ENCODE measurements at places on chromosomes 16 and 17.

- DNase-seq, result no peak
Observed at GRCh38 chr16:1820096-1820945, 6.3 kb downstream of the HAGH start.

GRCh38 chr16:49330562-49331201 is 42.9 kb upstream of the C16orf78 start:
- DNase-seq, result no peak

DNA sequence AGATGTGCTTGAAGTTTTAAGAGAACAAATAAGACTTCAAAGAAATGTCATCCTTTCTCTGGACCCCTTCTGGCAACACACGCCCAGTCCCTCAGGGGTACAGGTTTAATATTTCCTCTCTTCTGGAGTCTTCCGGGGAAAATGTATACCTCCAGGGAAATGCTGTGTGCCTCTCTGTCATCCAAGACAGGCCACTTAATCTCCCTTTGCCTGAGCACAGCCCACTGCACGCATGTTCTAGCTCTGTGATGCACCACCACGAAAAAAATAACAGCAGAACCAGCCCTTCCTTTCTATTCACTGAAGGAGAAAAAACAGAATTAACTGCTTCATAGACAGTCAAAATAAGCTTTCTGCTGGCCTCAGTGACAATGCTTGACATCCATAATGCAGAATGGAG is 140.1 kb downstream of the RBFOX3 start:
- DNase-seq, result no peak

- DNase-seq, result no peak
Observed at GRCh38 chr16:4494746-4495490, 18.7 kb downstream of the HMOX2 start.

GRCh38 chr16:25912321-25912720 is 220.6 kb downstream of the HS3ST4 start:
- DNase-seq, result no peak

DNA sequence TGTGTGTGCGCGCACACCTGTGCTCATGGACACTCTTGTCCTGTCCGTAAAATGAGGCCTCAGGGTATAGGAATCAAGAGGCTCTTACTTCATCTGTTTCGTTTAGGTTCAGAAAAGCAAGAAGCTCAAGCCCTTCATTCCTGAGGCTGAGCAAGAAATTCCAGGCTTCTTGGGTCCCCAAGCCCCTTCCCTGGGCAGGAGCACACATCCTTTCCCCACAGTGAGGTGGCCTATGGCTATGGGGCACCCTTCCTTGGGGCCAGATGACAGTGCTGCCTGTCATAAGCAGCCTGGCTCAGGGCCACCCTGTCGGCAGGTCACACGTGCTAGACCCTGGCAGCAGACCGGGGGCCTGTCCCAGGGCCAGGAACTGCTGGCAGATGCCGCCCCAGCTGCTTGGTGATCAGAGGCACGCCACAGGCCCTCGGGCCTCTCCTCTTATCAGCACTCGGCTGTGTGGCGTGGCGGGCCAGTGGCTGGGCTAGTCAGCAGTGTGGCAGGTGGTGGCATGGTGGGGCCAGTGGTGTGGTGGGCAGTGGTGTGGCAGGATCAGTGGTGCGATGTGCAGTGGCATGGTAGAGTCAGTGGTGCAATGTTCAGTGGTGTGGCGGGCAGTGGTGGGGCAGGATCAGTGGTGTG is 50.2 kb downstream of the NKD1 start:
- no peak for DNase-seq

DNA sequence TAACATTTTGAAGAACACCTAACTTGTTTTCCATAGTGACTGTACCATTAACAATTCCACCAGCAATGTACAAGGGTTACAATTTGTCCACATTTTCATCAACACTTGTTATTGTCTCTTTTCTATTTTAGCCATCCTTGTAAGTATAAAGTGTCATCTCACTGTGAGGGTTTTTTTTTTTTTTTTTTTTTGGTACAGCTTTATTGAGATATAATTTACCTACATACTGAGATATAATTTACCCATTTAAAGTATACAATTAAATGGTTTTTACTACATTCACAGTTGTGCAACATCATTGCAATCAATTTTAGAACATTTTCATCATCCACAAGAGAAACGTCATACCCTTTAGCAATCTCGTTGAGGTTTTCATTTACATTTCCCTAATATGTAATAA is 17.9 kb upstream of the TMIGD1 start:
- DNase-seq, result no peak

- DNase-seq, result no peak
Observed at GRCh38 chr17:62671553-62671952, 44.1 kb downstream of the MRC2 start.

DNA sequence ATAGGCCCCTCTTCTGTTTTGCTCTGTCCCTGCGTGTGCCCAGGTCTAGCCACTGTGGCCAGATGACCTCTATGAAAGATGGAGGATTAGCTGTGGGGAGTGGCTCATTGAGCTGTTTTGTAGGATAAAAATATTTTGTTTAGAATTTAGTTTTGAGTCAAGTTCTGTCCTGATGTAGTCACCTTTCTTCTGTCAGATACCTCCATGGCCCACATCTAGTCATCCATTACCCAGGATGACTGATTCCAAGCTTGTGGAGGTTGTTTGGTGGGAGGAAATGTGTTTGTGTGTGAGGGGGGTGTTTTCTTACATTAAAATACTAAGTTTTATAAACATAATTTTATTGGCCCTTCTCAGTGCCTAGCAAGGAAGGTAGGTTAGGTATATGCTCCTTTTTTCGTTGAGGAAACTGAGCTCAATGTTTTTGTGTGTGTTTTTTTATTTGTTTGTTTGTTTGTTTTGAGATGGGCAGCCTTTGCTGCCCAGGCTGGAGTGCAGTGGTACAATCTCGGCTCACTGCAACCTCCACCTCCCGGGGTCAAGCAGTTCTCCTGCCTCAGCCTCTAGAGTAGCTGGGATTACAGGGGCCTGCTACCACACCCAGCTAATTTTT is 16.3 kb downstream of the SNX11 start:
- DNase-seq, result no peak

GRCh38 chr17:49821916-49822315 is 26.0 kb downstream of the TAC4 start:
- no peak for DNase-seq

DNA sequence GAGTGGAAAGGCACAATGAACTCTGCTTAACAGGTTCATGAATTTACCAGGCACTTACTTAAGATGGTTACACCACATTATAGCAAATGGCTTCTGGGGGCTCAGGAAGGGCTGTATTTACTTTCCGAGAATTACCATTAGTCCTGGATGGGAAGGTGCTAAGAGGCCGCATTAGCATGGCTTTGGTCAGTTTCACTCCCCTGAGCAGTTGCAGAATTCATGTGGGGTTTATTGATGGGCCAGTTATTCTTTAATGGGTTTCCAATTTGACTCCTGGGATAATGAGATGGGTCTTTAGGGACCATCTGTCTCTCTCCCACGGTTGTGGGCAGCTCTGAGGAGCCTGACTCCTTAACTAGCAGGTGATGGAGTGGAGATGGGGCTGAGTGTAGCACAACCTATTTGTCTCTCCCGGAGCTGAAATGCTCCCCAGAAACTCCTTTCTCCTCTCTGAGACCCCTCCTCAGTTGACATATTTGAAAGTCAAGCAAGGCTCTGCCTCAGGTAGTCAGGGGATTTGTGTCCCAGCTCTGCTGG is 652.5 kb downstream of the HS3ST4 start:
- DNase-seq, result no peak

DNA sequence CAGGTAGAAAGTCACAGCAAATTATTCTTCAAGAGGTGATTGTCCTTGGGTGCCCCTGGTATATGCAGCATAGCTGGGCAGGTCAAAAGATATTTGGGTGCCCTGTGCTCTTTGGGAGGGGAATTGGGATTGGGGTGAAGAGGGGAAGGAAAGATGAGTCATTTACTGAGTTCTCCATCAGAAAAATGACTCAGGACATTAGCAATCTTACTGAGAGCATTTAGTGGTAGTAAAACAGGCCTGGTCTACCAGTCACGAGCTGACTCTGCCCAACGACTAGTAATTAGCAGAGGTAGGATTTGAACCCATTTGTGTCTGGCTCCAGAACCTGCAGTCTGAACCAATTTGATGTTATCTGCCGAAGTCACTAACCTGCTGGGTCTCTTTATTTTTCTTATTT is 6.0 kb upstream of the GRIN2A start:
- DNase-seq, result no peak

DNA sequence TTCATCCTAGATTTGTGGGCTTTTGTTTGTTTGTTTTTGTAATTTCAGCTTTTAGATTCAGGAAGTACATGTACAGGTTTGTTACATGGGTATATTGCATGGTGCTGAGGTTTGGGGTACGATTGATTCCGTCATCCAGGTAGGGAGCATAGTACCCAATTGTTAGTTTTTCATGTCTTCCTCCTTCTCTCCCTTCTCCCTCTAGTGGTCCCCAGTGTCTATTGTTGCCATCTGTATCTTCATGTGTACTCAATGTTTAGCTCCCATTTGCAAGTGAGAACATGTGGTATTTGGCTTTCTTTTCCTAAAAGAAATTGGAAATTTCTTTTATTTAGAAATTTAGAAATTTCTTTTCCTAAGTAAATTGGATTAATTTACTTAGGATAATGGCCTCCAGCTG is 37.1 kb upstream of the BCAS3 start:
- DNase-seq, result no peak

- DNase-seq, result no peak
Observed at GRCh38 chr16:49578435-49579024, 204.9 kb downstream of the C16orf78 start.

GRCh38 chr16:54063279-54063773 is 223.3 kb downstream of the IRX3 start:
- DNase-seq, result no peak

- no peak for DNase-seq
Observed at GRCh38 chr17:33057564-33057963, 65.9 kb downstream of the SPACA3 start.

DNA sequence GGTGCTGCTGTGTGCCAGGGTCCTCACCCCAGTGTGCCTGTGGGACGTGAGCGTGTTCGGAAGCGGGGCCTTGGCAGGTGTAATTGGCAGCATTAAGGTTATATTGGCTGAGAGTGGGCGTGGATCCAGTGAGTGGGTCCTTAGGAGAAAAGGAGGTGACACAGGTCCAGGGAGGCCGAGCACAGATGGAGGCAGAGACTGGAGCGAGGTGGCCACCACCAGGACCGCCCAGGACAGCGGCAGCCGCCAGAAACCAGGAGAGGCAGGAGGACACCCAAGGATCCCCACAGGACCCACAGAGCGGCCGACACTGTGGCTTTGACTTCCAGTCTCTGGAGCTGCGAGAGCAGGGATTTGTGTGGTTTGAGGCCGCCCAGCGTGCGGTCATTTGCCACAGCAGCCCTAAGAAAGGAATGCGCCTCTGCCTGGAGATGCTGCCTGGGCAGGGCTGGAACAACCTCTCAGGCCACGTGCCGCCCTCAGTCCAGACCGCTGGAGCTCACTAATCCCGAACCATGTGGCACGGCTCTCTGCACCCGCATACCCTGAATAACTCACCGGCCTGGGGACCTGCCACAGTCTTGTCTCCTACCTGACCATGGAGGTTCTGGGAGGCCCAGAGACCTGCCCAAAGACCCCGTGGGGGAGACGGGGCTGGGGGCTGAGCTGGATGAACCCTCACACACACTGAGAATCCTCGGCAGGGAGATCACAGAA is 45.4 kb downstream of the SOX8 start:
- DNase-seq, result no peak

DNA sequence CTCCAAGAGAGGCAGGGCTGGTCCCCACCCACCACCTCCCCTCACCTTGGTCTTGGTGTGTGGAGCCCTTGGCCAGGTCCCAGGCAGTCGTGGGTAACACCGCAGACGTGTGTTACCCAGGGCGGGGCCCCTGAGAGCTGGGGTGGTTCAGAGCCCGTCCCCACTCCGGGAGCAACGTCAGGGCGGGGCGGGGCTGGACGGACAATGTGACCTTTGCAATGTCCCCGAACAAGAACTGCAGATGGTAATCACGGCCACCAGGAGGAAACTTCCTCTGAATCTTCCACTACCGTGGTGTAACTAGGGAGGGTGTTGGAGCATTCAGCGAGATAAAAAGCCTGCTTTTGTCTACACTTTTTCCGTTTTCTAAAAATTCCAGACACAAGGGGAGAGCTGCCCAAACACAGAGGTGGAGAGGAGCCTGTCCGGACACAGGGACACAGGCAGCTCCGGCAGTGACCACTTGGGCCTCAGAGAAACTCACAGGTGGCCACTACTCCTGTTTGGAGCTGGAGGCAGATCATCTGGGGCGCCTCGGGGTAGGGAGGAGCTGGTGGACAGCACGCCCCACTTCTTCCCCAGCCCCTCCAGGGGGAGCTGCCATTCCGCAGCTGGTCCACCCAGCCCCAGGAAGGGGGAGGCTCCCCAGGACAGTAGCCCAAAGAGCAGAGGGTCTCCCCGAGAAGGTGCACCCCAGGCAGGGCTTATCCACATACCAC is 14.2 kb upstream of the SLC38A10 start:
- DNase-seq, result no peak

DNA sequence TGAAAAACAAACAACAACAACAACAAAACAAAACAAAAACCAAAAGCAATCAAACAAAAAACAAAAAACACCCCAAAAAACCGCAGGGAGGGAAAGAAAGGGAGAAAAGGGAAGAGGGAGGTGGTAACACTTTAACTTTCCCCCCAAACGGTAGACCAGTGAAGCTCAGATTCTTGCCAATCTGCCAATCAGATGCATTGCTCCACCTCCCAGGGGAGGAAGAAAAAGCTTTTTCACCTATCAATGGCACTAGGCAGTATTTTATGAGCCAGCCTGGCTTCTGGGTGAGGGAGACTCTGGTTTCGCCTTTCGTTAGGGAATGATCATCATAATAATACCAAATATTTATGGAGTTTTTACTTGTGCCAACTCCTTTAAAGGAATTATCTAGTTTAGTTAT is 94.1 kb downstream of the GPR139 start:
- no peak for DNase-seq

- no peak for DNase-seq
Observed at GRCh38 chr17:33179151-33179550, 113.9 kb downstream of the ASIC2 start.

GRCh38 chr17:59435238-59435637 is 103.8 kb downstream of the YPEL2 start:
- no peak for DNase-seq

- no peak for DNase-seq
Observed at GRCh38 chr17:753418-753817, 1.4 kb upstream of the GEMIN4 start.

- DNase-seq, result no peak
Observed at GRCh38 chr16:48001324-48001895, 154.4 kb downstream of the ABCC12 start.

DNA sequence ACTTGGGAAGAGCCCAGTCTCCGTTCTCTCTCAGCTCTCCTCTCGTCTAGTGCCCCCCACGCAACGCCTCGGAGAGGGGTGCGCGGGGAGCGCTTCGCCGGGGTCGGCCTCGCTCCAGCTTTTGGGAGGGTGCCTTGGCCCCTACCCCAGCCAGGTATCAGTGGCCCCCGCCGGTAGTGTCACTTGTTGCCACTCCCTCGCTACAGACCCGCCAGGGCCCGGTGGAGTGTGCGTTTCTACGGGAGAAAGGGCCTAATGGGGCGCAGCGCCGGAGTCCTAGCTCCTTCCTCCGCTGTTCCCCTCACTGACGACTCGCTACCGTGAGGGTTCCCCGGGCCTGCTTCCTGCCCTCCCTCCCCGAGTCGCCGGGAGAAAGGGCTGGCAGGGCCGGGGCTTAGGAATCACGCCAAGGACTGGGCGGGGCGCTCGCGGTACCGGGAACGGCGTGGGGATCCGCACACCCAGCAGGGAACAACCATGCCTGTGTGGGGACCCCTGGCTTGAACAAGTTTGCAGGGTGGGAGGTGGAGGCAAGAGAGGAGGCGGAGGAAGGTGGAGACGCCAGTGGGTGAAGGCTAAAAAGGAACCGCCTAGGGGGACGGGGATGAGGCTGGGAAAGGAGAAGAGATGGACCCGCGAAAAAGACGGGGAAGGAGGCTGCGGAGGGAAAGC is 997 bp upstream of the CDH11 start:
- DNase-seq, result no peak

- no peak for DNase-seq
Observed at GRCh38 chr17:29059281-29059680, 16.3 kb downstream of the PIPOX start.

Data from stimulated activated CD8-positive, alpha-beta memory T cell treated with anti-CD3 and anti-CD28 coated beads, Interleukin-7, amount 100 ng/mL, for 1 hour (primary cell).